Stimulated activated CD4-positive, alpha-beta T cell treated with anti-CD3 and anti-CD28 coated beads, Interleukin-4, amount 100 ng/mL, for 1 hour (primary cell): ENCODE measurements at places on chromosomes 3 and 15.

GRCh38 chr3:53068176-53068575, 22.3 kb upstream of the SFMBT1 start:
- DNase-seq: no peak

- DNase-seq: no peak
Observed at GRCh38 chr3:106628407-106628806, 748.8 kb upstream of the CCDC54 start.

DNA sequence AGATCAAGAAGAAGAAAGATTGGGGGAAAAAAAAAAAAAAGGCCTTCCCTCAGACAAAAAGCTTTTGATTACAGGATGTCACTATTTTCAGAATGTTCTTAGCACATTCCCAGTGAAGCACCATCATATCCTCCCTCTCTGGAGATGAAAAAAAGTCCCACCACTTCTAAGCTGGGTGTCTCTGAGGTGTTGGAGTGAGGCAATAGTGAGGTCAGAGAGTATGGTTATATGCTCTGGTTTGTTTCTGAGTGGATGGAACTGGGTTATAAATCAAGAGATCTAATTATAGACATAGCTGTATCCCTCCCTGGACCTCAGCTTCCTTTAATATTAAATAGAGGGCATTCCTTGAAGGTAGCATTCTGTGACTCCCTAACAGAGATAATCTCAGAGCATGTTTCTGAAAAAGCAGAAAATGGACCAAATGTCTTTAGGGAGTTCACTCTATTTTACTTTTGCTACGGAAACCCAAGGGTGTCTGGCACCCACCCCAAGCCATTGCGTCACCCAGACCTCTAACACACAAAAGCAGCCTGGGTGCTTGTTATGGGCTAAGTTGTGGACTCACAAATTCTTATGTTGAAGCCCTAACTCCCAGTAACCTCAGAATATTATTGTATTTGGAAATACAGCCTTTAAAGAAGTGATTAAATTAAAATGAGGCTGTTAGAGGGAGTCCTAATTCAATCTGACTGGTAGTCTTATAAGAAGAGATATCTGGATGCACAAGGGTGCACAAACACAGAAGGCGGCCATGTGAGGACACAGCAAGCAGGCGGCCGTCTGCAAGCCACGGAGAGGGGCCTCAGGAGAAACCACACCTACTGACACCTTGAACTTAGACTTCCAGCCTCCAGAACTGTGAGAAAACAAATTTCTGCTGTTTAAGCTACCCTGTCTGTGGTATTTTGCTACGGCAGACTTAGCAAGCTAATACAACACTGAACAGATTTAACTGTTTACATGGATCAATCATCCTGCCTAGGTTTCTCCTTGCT, 81.5 kb downstream of the MB21D2 start:
- DNase-seq: no peak

- no peak for DNase-seq
Observed at GRCh38 chr3:188270423-188270972, 116.5 kb downstream of the LPP start.

GRCh38 chr3:171125010-171125409, 98.5 kb upstream of the SLC2A2 start:
- no peak for DNase-seq

DNA sequence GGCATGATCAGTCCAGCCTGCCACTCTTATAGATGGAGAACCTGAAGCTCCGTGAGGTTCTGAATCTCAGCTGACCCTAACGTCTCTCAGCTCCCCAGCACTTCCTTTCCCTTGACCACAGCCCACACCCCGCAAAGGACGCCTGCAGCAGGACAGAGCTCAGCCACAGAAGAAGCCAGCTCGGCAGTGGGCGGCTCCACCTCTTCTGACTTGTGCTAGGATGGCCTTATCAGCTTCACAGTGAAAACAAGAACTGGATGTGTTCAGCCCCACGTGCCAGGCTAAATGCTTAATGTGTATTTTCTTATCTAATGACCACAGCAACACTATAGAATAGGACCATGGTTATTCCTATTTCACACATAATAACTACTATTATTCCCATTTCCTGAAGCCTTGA, 127.6 kb downstream of the ARNT2 start:
- no peak for DNase-seq

- DNase-seq: no peak
Observed at GRCh38 chr15:41982133-41982930, 10.0 kb upstream of the EHD4 start.

GRCh38 chr3:113057117-113057516, 66.3 kb downstream of the GTPBP8 start:
- no peak for DNase-seq

GRCh38 chr3:121976727-121977126, 45.3 kb downstream of the ILDR1 start:
- no peak for DNase-seq

DNA sequence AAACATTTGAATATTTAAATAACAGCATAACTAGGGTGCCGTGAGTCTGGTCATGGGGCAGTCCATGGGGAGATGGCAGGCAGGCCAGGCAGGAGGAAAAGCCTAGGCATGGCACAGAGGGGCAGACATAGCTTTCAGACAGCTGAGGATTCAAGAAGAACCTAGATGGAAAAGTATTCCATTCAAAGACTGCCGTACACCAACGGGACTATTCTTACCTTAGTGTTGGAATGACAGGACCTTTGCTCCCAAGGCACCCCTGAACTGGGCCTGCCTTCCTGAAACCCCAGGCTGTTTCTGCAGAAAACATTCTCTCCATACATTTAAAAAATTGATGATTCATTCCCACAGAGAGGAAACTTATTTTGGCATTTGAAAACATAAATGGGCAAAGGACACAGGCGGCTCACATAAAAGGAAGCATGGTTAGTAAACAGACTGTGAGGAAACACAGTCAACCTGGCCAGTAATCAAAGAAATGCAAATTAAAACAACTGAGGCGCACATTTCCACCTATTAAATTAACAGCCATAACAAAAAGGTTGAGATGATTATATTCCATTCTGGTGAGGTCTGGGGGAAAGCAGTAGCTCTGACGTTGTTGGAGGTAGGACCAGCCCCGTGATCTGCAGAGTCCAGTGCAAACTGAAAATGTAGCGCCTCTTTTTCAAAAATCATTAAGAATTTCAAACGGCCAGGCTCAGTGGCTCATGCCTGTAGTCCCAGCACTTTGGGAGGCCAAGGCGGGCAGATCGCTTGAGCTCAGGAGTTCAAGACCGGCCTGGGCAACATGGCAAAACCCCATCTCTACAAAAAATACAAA, 71.3 kb upstream of the SMAD3 start:
- DNase-seq: no peak

DNA sequence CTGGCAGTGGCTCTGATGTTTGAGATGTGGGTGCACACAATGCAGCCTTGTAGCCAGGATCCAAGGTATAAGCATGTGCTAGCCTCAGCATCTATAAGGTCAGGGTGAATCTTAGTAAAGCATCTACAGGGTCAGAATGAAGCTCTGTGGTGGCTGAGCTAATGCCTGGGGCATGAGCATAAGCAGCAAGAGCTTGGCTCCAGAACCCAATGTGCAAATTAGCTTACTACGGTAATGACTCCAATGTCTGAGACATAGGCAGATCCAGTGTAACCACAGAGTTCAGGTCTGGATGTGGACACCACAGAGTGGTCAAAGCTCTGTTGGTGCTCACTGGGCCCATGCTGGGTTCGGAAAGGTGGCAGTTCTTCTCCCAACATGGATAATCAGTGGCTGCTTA, 304.5 kb upstream of the NECTIN3 start:
- DNase-seq: no peak

DNA sequence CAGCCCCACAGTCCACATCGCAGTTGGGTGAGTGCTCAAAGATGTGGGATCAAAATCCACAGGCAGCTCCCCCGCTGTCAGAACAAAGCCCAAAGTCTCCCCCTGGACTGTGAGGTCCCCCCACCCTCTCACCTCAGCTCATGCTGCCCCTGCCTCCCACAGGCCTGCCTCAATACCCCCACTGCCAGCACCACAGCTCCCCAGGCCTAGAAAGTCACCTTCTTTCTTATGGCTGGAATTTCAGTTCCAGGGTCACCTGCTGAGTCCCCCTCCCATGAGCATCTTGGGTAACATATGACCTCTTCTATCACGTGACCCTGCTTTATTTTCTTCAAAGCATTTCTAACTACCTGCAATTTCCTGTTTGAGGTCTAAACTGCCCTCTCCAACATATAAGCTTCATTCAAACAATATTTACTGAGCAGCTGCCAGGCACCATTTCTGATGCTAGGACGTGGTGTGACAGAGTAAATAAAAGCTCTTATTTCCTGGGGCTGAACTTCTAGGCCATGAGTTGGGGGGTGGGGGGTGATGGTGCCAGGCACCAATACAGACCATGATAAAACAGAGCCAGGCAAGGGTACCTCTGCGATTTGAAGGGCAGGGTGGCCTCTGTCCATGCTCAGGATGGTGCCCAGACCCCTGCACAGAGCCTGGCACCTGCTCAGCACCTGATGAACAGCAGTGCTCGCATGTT, 2.4 kb upstream of the TMEM89 start:
- no peak for DNase-seq

DNA sequence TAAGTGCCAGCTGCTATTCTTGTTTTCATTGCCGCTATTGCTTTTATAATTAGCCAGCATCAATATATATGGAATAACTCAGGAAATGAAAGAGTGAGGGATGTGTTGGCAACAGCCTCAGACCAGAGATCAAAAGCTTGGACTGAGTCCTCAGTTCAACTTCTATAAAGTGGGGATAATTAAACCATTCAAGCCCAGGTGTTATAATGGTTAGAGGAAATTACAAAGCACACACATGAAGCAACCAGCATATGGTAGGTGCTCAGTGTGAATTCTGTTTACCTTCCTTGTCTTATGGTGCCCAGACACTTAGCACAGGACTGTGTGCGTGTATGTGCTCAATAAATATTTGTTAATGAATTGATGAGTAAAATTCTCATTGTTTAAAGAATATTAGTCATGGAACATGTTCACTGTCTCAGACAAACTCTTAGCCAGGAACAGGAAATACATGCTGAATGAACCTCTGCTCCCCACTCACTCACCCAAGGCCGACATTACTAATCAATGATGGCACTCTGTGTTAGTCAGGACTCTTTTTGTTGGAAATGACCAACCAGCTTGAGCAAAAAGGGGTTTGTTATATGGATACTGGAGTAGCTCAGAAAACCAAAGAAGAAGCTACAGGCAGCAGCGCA, 16.7 kb upstream of the CCDC174 start:
- DNase-seq: no peak

DNA sequence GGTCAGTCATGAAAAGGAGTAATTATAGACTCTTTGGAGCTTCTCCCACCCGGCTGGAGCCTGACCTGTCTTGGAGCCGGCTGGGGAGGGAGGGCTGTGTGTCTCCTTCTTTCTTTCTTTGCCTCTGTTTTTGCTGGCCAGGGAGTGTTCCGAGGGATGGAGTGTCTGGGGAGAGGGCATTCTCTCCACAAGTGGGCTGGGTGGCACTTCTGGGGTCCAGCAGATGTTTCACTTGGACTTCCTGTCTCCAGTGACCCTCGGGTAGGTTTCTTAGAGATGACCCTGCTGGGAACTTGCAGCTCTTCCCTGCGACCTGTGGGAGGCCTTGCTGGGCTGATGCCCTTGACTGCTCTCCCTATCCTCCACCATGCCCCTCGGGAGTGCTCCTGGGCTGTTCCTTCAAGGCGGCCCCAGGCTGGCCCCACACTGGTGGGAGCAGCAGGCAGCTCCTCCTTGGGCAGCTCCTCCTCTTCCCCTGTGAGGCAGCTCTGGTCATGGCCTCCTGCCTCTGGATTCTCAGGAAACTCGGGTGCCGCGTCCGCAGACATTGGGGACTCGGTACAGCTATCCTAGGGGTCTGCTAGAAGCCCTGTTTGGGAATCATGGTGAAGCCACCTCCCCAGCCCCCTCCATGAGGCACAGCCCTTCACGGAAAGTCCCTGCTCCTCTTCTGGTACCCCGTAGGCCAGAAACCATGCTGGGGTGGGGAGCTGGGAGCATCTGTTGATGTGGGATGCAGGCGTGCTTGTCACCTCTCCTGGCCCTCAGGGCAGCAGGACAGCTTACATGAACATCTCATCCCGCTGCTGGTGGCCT, 44.9 kb downstream of the APBA2 start:
- no peak for DNase-seq

DNA sequence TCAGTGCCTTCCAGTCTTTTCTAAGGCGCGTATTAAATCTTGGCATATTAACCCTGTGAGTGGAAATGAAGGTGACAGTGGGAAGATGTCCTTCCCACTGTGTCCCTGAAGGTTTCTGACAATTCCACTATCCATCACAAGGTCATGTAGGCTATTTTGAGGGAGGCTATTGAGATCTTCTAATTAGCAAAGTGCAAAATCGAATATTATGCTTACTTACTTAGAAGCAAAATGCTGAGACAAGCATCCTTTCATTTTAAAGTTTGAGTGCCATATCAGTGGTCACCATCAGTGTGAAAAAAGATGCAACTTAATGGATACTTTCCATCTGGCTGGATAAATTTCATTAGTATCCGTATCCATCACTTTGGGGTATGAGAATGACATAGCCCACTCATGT, 77.6 kb downstream of the COL6A5 start:
- DNase-seq: no peak

DNA sequence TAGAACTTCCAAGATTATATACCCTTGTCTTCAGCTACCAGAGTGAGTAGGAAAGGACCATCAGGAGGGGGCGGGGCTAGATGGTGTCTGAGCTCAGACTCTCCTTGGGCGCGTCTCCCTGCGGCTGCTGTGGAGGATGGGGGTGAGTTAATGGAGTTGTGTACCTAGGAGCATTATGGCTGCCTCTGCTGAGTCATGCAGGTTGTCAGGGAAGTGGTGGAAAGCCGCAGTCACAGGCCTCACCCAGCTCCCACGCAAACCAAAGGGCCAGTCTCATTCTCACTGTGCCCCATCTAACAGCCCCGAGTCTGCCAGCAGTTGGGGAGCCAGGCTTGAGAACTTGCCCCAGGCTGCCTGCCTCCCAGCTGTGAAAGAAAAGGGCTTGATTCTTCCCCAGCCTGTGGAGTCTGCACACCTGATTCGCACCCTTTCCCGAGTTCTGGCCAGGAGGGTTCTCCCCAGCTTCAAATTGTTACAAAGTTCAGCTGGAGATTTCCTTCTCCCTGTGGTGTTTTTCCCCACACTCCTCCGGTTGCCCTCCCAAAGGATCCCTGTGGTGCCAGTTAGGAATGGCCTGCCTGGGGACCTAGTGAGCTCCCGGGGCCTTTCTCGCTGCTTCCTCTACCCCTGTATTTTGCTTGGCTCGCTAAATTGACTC, 143.3 kb downstream of the HCN4 start:
- DNase-seq: peak; percentile 4

- no peak for DNase-seq
Observed at GRCh38 chr3:177050501-177051237, 146.6 kb downstream of the TBL1XR1 start.

GRCh38 chr3:64593350-64593749, 94.5 kb downstream of the ADAMTS9 start:
- no peak for DNase-seq

DNA sequence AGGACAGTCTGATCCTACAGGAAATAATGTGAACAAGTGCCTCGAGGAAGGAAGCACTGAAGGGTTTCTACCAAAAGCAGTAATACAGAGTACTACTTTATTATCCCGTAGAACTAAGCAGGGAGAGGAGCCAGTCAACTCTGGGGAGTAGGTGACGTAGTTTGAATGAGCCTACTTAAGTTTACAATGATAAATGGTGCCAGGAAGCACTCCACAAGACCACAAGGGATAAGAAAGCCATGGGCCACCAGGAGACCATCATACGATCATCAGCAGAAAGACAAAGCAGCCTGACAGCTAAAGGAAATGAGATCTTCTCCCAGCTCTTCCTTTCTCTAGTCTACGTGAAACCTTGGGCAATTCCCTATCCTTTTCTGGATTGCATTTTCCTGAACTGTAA, 27.3 kb downstream of the SST start:
- DNase-seq: no peak

GRCh38 chr3:179322286-179323196, at the start of gene ZNF639:
ZNF639 (plus strand) TSS chr3:179323031; CDS start chr3:179328294, 5,263 bp downstream.
- peak; percentile 86 for DNase-seq
